ENCODE measurements at places on chromosomes 5 and 9. TPM values are rescaled to one million over a fixed set of nuclear protein-coding genes. Genes with fewer than 3 reads are reported as not detected.

Gene TMEM38B
- 33.5 TPM for total RNA-seq

Gene ENTPD2
- total RNA-seq, result 3.6 TPM

Gene PCDHGB2
- 8.8 TPM for total RNA-seq

Gene ZNF462
- 61.2 TPM for total RNA-seq

Gene OBP2B
- total RNA-seq, result not detected

Gene OGN
- 46.5 TPM for total RNA-seq

Gene WWC1
- total RNA-seq, result 50.3 TPM

Gene ENHO
- total RNA-seq, result 0.41 TPM

Gene ZNF454
- total RNA-seq, result 6.9 TPM

Gene TAF11L10
- not detected for total RNA-seq

Gene LEAP2
- total RNA-seq, result 5.3 TPM

Gene SPATA31D4
- not detected for total RNA-seq

Gene RMRP
- total RNA-seq, result 36,863 TPM

Gene FCHO2
- 29.2 TPM for total RNA-seq

Gene IL4
- not detected for total RNA-seq

Gene SLC36A3
- not detected for total RNA-seq

Gene CDC25C
- total RNA-seq, result 5.1 TPM

Gene CCDC183
- 3.1 TPM for total RNA-seq

Gene FGF18
- 1.6 TPM for total RNA-seq

Gene ADRA1B
- total RNA-seq, result 1.5 TPM

Gene PLCXD3
- total RNA-seq, result 0.53 TPM

Gene SLC28A3
- total RNA-seq, result 0.64 TPM

Gene APBB3
- 34.1 TPM for total RNA-seq

Gene SLC1A1
- 12.2 TPM for total RNA-seq

Gene OR1Q1
- not detected for total RNA-seq

Gene MCC
- total RNA-seq, result 57.7 TPM

Gene SPATA6L
- total RNA-seq, result 6.5 TPM

Gene ALDOB
- total RNA-seq, result 168 TPM

Gene POLR3G
- 1.8 TPM for total RNA-seq

Gene CD14
- total RNA-seq, result 81.6 TPM

Gene KCNN2
- 13.1 TPM for total RNA-seq

Gene UGT3A1
- total RNA-seq, result 34.4 TPM

Gene WNK2
- total RNA-seq, result 21.3 TPM

Gene IL5
- total RNA-seq, result not detected

Gene IL11RA
- 35.5 TPM for total RNA-seq

Gene CSF1R
- total RNA-seq, result 39.5 TPM

Gene CACFD1
- 23.3 TPM for total RNA-seq

Gene ADAMTS12
- 26.5 TPM for total RNA-seq

Gene CLIC3
- 2.5 TPM for total RNA-seq

Gene FREM1
- 172 TPM for total RNA-seq

Gene PCDHB12
- total RNA-seq, result 9.3 TPM

Gene LNPEP
- 65.3 TPM for total RNA-seq

Gene NME5
- 6.9 TPM for total RNA-seq

Gene FAM169A
- total RNA-seq, result 24.1 TPM

Gene NELFB
- total RNA-seq, result 48.3 TPM

Gene PCDHB5
- 13.4 TPM for total RNA-seq

Gene TPRN
- 8.2 TPM for total RNA-seq

Gene IL7R
- total RNA-seq, result 1.6 TPM

Gene GHR
- 21.6 TPM for total RNA-seq

Gene DMRT3
- total RNA-seq, result 0.58 TPM

Gene SHOC1
- total RNA-seq, result 1.2 TPM

Gene LAMC3
- 47.9 TPM for total RNA-seq
